ENCODE measurements at places on chromosomes 13 and 19.
A peak's percentile ranks its signal among the peaks of the same experiment; 100 is the strongest.

DNA sequence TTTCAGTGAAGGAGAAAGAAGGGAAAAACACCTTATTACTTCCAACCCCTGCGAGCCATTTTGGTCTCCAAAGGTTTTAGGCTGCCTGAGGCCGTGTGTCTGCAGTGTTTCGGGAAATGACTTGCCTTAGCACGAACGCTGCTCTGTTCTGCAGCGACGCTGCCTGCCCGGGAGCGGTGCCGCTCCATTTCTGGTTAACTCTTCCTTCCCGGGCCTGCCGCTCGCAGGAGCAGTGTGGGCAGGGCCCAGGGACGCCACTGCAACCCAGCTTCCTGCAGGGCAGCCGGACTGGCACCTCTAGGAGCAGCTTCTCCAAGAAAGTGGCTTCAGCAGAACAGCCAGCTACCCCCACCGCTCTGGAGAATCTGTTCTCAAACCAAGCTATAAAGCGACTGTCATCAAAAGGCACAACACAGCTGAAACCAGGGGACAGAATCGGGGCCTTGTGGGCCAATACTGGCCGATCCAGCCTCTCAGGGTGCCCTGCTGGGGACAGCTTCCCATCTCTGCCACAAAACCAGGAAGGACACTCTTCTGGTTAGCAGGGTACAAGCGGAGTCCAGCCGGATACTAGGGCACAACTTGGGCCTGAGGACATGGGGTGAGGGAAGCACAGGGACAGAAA lies 72.2 kb downstream of the KCTD15 start:
- no peak for DNase-seq

DNA sequence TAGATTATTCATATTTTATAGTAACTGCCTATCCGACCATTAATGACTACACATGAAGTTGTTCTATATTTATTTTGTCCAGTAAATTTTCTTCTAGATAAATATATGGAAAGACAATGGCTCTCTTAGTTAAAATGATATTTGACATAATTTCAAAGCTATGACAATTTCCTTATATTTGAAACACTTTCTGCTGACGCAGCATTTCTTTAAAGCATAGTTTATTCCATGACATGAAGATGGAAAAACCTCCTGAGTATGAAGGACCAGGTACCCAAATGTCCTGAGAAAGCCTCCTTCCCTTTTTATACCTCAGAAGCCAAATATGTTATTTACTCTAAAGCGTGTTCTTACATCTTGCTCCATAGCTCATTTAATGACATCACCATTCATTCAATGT lies 831.6 kb downstream of the EFNB2 start:
- DNase-seq = no peak

DNA sequence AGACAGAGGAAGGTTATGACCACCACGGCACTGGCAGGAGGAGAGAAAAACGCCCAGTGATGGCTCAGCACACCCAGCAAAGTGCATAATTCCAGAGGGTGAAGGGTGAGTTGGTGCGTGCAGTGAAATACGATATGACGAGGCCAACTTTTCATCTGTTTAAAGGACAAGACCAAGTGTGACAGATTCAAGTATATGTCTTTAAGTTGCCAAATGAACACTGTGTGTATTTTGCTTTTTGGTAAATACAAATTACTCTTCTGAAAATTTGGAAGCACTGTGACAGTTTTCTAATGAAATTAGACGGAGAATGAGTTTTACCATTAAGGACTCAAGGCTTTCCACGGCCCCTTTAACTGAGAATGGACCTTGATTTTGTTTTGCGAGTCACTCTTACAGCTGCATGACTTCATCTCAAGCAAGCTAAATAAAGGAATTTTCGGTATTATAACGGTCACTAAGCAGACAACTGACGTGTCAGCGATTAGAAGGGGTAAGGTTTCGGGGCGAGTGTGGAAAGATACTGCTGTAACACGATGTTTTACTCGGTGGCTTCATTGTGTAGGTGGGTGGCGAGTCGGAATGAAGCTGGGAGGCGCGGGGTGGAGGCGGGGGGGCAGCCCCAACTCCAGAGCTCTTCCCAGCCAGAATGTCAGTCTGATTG lies 22.8 kb downstream of the COL4A2 start:
- DNase-seq = no peak

DNA sequence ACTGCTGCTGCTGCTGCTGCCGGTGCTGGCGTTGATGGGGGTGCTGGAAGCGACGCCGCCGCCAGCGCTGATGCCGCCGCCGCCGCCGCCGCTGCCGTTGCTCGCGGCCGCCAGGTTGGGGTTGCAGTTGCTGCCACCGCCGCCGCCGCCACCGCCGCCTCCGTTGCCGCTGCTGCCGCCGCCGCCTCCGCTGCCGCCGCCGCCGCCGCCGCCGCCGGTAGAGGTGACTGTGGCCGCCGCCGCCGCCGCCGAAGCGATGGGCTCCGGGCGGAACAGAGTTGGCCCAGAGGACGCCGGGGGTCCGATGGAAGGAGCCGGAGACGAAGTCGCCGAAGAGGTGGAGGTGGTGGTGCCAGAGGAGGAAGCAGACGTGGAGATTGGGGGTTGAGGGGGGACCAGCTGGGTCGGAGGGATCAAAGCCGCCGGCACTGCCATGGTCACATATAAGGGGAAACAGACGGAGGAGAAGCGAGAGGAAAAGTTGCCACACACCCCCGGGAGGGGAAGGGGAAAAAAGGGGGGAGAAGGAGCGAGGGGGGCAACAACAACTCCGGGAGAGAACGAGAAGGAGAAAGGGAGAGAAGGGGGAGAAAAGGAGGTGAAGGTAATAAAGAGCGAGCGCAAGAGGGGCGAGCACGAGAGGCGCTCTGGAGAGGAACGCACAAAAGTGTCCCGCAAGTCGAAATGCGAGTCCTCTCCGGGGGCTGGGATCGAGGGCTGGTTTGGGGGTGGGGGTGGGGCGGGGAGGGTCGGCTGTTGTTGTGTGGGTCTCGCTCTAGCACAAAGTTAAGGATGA lies 471 bp downstream of the DACH1 start:
- DNase-seq = peak; percentile 18

DNA sequence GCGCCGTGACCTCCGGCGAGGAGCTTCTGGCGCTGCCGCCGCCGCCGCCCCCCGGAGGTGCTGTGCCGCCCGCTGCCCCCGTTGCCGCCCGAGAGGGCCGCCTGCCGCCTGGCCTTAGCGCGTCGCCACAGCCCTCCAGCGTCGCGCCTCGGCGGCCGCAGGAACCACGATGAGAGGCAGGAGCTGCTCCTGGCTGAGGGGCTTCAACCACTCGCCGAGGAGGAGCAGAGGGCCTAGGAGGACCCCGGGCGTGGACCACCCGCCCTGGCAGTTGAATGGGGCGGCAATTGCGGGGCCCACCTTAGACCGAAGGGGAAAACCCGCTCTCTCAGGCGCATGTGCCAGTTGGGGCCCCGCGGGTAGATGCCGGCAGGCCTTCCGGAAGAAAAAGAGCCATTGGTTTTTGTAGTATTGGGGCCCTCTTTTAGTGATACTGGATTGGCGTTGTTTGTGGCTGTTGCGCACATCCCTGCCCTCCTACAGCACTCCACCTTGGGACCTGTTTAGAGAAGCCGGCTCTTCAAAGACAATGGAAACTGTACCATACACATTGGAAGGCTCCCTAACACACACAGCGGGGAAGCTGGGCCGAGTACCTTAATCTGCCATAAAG lies 4.8 kb downstream of the PDX1 start:
- DNase-seq = no peak

DNA sequence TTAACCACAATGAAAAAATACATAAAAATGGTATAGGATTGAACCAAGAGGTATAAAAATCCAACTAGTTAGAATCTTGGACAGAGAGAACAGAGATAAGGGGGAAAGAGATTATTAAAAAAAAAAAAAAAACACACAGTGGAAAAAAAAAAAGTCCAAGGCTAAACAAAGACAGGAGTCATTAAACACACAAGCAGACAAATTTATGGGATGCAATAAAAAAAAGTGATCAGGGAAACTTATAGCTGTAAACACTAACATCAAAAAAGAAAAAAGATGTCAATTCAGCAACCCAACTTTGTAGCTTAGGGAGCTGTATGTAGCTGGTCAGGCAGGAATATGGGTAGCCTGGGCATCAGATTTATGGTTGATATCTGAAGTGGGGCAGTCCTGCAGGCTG lies 129.0 kb downstream of the DNAJC3 start:
- no peak for DNase-seq

DNA sequence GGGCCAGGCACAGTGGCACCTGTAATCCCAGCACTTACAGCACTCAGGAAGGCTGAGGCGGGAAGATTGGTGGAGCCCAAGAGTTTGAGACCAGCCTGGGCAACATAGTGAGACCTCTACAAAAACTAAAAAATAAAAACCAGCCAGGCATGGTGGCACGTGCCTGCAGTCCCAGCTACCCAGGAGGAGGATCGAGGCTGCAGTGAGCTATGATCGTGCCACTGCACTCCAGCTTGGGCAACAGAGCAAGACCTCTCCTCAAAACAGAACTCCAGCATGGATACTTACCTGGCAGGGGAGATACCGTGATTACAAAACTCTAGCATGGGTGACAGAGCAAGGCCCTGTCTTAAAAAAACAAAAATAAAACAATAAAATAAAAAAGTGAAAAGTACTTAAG lies 95.3 kb downstream of the GJA3 start:
- DNase-seq = no peak

GRCh38 chr13:24625870-24626849 lies 54.0 kb upstream of the ATP12A start:
- no peak for DNase-seq

DNA sequence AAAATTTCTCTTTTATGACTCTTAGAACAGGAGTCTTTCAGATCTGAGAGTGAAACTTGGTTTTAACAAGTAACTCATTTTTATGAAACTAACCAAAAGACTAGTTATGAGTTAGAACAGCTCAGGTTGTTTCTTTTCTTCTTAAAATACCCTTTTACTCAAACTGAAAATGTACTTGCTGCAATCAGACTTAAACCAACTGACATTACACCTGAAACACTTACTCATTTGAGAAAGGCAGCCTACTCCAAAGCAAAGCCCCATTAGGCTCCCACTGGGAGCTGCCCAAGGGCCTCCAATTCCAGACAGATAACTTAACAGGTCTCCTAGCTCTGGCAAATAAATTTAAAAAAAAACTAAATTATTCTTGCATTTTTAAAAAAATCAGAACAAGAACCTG lies 3.6 kb downstream of the FOXO1 start:
- no peak for DNase-seq

DNA sequence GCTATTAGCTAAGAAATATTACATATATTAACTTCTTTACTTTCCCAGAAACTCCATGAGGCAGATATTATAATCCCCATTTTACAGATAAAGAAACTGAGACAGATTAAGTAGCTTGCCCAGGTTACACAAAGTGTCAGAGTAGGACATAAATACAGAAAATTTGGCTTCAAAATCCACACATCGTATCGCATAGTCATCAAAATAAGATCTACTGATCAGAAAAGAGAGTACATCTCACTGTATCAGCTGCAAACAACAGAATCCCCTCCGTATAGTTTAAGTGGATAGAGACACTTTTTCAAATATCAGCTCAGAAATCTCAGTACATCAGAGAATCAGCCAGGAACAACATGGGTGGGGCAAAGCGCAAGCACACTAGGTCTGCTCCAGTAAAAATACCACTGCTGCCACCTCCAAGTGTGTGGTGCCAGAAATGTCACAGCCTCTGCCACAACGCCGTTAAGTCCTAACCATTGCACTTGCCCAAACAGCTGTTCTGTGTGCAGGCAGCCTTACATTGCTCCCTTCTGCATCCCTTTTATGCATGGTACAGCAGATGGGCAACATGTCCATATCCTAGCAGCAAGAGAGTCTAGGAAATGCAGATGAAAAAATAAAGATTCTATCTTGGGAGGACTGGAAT lies 204.8 kb downstream of the KLF12 start:
- no peak for DNase-seq

DNA sequence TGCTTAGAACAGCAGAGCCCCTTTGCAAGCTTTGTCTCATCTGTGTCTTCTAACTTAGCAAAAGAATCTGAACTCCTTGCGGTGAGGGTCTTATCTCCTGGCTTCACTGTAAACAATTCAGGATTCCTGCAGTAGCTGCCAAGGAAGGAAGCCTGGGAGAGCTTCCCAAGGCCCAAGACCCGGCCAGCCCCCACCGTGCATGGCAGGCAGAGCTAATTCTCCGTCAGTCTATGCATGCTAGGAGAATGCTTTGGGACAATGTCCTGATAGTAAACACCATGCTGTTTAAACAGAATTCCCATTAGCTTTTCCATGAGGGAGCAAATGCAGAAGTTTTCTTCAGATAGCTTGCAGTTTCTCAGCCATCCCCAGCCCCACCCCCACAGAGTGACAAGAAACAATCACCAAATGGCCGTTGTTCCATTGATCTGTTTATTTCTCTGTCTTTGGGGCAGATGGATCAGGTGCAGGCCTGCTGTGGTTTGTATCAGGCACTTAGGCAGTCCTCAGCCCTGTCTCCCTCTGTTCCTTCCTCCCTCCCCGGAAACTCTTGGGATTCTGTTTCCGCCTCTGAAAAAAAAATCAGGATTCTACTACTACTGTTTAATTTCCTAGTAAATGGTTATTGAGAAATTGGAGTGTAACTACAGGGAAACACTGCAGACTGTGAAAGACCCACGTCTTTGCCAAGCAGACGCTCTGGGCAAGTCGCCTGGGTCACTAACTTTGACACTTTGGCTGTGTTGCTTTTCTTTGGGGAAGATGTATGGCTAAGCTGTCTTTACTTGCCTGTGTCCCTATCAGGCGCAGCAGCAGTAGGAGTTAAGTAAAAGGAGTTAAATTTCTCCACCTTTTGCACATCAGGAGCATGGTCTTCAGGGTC lies 40.7 kb upstream of the SPATA13 start:
- DNase-seq = no peak

DNA sequence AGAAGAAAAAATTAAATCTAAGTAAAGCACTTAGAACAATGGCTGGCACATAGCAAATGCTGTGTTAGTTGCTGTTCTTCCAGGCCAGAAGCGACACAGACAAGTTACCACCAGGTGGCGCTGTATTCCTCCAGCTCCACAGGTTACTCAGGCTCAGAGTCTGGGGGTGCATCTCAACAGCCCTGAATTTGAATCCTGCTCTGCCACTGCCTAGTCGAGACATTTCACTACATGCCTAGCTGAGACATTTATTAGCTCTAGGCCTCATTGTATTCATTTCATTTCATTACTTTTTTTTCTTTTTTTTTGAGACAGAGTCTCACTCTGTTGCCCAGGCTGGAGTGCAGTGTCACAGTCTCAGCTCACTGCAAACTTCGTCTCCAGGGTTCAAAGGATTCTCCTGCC lies 16.4 kb upstream of the CYP2B6 start:
- DNase-seq = peak; percentile 36

GRCh38 chr13:23003446-23003845 lies 177.3 kb upstream of the SGCG start:
- no peak for DNase-seq

Data from NCI-H2081 (cell line).